ENCODE measurements at places on chromosomes 5 and 9.

DNA sequence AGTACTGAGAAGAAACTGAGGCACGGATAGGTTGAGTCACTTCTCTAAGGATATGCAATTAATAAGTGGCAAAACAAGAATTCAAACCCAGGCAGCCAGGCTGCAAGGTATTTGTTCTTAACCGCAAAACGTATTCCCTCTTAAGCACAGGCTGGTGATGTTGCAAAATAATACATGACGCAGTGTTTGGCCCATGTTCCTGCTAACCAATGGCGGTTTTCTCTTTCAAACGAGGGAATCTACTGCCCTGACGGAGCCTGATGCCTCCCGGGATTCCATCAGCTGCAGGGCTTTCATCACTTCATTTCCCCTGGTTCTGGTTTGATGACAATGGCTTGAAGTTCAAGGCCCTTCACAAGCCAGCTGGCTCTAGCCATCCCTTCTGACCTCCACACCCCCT is 154.8 kb downstream of the SLIT3 start:
- no peak for DNase-seq

GRCh38 chr5:58466939-58467338 is 7.1 kb upstream of the PLK2 start:
- DNase-seq, result peak; percentile 56

GRCh38 chr5:34531751-34532360 is 124.3 kb upstream of the RAI14 start:
- DNase-seq, result no peak

- DNase-seq, result no peak
Measured at GRCh38 chr9:23754551-23754950, 71.5 kb downstream of the ELAVL2 start.

DNA sequence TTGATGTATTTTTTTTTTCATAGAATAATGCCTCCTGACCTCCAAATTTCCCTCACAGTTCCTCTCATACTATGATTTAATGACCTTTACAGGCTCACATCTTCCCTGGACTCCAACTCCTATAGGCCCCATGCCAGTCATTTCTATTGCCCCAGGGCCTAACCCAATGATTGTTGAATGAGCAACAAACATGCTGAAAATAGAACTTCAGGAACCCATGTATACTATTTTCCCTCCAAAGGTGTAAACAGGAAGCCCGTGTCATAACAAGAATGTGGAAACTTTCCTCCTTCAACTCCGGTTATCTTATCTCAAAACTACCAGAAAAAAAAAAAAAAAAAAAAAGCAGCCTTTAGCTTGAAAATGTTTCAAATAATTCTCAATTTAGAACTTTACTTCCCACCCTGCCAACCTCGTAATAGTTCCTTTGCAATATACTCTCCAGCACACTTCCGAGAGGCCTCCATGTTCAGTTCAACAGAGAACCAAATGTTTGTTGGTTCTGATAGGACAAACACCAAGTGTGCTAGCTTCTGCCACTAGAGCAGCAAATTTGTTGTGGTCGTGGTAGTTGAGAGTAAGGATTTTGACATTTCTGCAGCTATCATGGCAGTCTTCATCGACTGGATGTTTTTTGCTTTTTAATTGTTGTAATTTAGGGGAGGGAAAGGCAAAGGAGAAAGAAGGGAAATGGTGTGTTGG is 25.8 kb downstream of the TRPM6 start:
- no peak for DNase-seq

DNA sequence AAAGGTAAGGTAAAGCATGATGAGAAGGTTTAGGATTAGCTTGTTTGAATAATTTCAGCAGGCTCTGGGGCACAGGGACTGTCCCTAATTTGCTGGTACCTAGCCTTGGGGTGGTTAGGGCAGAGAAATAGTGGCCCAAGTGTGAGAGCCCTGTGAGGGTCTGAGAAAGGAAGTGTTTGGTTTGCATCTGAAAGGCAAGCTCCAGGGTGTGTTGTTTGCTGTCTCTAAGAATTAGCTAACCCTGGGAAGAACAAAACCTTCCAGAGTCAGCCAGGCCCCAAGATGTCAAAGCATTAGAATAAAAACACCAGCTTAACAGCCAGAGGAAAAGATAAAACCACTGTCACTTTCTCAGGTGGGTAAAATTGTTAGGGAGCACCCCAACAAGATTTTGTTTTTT is 31.0 kb downstream of the TMEM252 start:
- DNase-seq, result no peak

GRCh38 chr5:168944004-168944403 is 356.9 kb downstream of the SLIT3 start:
- DNase-seq, result no peak

GRCh38 chr5:172322028-172322965 is 38.7 kb upstream of the UBTD2 start:
- DNase-seq, result peak; percentile 19

DNA sequence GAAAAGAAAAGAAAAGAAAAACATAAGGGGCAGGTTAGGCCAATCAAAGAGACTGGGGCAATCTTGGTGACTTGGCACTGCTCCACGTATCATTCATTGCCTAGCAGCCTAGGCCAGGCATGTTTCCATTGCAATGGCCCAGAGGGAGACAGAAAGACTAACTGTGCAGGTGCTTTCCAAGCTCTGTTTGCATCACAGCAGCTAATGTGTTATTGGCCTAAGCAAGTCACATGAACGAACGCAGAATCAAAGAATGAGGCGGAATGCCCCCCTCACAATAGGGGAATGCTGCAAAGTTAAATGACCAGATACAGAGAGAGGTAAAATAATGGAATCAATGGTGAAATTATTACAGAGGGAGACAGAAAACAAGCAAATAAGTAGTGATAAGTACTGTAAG is 11.1 kb upstream of the VPS13A start:
- no peak for DNase-seq

DNA sequence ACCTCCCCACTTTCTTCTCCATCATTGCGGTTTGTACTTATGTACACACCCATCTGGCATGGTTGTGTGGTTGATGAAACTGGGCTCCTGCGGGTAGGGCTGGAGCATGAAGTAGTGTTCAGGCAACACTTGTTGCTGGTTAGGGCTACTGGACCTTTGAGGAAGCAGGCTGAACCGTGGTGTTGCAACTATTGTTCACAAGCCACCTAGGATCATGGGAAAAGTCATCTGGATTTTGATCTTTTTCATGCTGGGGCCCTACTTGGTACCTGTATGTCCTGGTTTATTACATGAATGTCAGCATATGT is 40.1 kb upstream of the TIFAB start:
- DNase-seq, result no peak

DNA sequence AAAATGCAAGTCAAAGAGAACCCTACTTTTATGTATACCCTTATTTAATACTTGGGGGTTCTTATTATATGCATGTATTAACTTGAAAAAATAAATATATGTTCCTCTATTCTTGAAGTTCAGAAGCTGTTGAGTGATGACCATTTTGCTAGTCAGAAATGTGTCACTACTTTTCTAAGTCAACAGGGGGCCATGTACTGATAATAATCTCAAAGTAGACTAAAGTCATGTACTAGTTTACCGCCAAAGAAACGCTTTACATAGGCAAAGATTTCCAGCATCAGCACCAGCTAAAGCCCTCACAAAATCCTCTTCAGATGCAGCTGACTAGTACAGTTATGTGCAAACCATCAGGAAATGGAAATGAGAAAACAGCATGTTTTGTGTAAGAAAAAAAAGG is 5.7 kb upstream of the BHMT start:
- no peak for DNase-seq

- DNase-seq, result no peak
Measured at GRCh38 chr5:160342413-160342941, 27.9 kb downstream of the C1QTNF2 start.

GRCh38 chr9:75669721-75670120 is 220.8 kb upstream of the PCSK5 start:
- no peak for DNase-seq

- DNase-seq, result no peak
Measured at GRCh38 chr5:79173626-79174025, 62.0 kb downstream of the BHMT start.

All from dermis blood vessel endothelial cell (primary cell).